ENCODE measurements at places on chromosomes 7 and 10.

- no peak for DNase-seq
Observed at GRCh38 chr10:63717027-63717715, 196.0 kb downstream of the REEP3 start.

DNA sequence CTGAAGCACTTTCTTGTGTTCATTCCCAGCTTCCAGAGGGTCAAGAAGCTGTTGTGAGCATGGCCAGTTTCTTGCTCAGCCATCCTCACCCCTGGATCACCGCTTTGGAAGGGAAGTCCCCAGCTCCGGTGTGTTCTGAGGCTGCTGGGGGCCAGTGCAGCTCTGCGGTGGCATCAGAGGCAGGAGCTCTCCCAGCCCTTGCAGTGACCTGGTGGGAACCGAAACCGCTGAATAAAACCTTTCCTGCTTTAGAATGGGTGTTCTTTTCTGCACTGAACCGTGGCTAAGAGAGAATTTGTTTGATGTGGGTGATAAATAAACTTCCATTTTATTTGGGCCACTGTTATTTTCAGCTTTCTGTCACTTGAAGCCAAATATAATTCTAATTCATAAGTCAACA is 450.9 kb upstream of the VSTM2A start:
- DNase-seq, result no peak

GRCh38 chr7:43484678-43485395 is 98.1 kb upstream of the STK17A start:
- no peak for DNase-seq

DNA sequence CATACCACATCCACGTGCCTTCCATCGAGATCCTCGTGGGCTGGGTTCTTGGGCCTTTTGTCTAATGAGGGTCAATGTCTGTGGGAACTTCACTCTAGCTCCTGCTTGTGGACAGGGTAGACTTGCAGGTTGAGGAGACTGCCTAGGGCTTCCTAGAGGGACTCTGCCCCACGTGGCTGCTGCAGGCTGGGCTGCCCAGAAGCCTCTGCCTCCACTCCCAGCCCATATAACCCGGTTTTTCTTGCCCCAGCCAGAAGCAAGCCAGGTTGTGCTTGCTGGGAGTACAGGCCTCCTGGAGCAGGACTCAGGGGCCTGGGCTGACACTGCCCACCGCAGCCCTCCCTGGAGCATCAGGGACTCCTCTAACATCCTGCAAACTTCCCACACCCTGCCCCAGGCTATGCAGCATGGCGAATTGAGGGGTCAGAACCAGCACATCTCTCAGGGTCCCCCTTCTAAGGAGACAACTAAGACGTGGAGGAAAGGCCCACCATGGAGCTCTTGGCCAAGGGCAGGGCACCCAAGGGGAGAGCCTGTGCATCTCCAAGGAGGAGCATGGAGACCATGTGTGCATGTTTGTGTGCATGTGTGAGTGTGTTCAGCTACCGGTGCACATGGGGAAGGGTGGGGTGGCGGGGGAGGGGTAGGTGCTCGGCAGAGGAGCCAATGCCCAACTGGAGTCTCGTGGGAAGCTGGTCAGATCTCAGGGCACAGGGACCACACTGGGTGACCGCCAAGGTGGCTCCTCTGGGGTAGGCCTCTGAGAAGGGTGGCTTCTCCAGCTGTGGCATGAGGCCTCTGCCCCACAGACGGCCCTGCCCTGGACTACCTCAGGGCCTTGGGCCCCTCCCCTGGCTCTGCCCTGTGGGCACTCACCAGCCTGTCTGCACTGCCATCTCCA is 62.6 kb downstream of the RASGEF1A start:
- no peak for DNase-seq

- peak; percentile 49 for DNase-seq
Observed at GRCh38 chr7:6631605-6632004, 5.5 kb upstream of the ZNF316 start.

GRCh38 chr10:1187151-1187854 is 131.1 kb downstream of the WDR37 start:
- DNase-seq, result peak; percentile 88

GRCh38 chr10:31083765-31084184 is 52.1 kb upstream of the ZNF438 start:
- peak; percentile 12 for DNase-seq

DNA sequence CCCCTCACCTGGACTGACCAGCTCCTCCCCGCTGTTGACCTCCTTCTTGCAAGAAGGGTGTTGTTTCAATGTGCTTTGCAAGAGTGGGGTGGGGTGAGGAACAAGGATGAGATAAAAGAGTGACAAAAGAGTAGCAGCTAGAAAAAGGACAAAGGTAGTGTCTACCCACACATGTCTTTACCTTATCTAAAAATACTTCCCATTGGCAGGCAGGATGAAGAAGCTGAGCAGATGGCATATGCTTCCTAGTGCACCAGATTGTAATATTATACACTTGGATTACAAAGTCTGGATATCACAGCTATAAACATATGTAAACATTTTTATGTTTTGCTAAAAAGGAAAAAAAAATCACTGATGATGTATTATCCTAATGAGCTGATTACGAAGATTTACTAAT is 34.5 kb downstream of the CHN2 start:
- DNase-seq, result no peak

DNA sequence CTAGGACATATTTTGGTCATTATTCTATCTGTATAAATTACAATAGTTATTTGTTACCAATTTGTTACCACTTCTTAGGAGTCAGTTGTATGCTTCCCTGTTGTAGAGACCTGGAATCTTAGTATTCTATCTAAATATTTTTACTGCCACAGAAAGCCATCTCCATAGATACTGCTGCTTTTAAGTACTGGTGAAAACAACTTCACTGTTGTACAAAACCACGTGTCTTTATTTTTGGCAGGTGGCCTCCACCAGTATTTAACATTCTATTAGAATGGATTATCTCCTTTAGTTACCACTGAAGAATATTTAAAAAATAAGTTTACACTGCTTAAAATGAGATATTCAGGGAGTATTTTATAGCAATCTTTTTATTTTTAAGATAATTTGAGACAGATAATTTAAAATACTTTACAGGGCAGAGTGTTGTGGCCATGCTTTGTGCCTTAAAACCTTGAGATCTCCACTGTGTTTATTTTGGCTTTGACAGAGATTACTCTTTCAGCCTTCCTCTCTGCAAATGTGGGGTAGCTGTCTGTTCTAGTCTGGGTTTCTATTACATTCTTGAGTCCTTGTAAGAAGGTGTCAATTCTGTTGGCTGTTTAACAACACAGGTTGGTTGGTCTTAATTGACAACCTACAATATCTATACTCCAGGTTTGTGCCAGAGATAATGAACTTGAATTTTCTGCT is 185.6 kb downstream of the LRRC4 start:
- DNase-seq, result peak; percentile 13

GRCh38 chr10:21334891-21335696 is 190.4 kb downstream of the SKIDA1 start:
- no peak for DNase-seq

DNA sequence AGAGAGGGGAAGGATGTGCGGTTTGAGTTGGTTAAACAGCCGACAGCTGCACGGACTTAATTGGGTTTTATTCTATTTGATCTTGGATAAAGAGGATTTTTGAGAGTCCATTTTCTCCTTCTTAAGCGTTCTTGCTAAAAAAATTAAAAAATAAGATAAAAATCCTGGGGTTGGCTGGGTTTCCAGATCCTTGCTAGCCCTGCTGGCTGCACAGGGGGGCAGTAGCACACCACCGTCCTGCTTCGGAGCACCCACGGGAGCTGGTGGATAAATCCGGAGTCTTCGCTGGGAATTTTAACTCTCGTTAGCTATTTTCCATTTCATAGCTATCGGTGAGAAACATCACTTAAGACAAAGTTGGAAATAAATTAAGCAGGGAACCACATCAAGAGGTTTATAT is 792.0 kb downstream of the TYW1 start:
- DNase-seq, result peak; percentile 43

DNA sequence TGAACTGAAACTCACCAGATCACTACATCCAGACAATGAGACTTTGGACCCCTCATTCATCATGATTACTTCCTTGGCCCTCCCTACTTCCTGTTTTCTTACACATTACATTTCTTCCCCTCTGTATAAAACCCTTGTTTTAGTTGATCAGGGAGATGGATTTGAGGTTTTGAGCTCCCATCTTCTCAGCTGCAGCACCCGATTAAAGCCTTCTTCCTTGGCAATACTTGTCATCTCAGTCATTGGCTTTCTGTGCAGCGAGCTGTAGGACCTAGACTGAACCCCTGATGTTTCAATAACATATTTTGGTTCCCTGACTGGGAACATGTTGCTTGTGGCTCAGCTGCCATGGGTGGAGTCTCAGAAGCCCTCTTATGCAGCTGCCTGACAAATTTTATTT is 33.1 kb downstream of the NOLC1 start:
- DNase-seq, result no peak

- DNase-seq, result no peak
Observed at GRCh38 chr7:73623798-73624668, at the start of gene MLXIPL. Gene MLXIPL, minus strand, starts transcription at chr7:73624522. Its CDS starts 30 bp downstream, at chr7:73624492.

GRCh38 chr10:24866604-24867583 is 85.5 kb downstream of the PRTFDC1 start:
- DNase-seq, result peak; percentile 87

- no peak for DNase-seq
Observed at GRCh38 chr10:93436591-93437085, 45.5 kb downstream of the MYOF start.

DNA sequence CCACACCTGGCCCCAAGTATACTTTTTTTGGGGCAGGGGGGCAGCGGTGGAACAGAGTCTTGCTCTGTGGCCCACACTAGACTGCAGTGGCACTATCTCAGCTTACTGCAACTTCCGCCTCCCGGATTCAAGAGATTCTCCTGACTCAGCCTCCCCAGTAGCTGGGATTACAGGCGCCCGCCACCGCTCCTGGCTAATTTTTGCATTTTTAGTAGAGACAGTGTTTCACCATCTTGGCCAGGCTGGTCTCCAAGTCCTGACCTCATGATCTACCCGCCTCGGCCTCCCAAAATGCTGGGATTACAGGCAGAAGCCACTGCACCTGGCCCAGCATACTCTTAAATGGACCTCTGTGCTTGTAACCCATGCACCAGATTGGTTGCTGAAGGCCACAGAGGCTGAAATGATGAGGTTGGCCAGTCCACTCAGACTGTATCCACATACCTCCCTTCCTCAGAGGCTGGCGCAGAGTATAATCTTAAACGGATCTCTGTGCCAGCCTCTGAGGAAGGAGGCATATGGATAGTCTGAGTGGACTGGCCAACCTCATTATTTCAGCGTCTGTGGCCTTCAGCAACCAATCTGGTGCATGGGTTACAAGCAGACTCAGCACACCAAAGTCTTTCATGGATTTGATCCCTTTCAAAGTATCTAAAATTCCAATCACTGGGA is 3.0 kb downstream of the CALN1 start:
- DNase-seq, result no peak

DNA sequence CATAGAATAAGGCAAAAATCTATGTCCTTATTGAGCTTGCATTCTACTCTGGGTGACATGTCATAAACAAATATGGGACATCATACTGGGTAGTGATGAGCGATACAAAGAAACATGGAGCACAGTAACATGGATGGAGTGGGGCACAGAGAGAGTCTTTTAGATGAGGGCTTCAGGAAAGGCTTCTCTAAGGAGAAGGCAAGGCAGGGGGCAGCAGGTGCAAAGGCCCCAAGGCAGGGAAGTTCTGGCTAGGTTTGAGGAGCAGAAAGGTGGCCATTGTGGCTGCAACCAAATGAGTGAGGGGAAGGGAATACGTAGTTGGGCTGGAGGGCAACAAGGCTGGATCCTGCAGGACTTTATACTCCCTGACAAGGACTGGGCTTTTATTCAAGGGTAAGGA is 211.4 kb downstream of the HERPUD2 start:
- DNase-seq, result no peak

DNA sequence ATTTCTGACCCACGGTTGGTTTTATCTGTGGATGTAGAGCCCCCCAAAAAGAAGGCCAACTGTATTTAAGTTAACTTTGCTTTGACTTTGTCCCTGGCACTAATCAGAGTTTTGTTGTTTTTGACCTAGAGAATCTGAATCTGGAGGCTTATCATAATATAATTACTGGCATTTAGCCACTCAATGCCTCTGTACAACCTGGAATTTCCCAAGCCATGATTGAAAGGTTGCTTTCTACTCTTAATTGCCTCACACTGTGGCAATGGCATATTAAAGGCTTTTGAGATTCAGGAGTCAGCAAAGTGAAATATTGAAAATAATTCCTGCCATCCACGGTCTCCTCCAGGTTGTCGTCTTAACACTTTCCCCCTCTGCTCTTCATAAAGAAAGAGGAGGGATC is 205.2 kb upstream of the GHITM start:
- DNase-seq, result no peak

DNA sequence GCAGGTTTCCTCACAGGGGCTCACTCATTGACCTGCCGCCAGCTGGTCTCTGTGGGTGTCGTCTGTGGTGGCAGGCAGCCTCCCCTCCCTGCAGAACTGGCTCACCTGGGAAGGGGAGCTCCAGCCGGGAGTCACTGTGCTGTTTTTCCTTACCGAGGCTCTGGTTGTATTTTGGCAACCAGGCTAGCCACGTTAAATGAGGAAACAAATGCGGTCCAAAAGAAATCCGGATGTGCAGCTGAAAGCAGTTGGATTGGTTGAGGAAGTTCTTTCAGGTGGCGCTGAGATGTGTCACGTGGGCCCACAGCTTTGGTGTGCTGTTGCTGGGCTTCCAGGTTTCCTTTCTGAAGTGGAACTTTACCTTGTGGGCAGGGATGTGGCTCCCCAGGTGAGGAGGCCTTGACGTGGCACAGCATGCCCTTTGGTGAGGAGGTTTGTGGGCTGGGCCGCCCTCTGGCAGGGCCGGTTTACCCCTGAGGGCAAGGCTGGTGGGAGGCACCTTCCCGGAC is 14.2 kb downstream of the MTURN start:
- no peak for DNase-seq

DNA sequence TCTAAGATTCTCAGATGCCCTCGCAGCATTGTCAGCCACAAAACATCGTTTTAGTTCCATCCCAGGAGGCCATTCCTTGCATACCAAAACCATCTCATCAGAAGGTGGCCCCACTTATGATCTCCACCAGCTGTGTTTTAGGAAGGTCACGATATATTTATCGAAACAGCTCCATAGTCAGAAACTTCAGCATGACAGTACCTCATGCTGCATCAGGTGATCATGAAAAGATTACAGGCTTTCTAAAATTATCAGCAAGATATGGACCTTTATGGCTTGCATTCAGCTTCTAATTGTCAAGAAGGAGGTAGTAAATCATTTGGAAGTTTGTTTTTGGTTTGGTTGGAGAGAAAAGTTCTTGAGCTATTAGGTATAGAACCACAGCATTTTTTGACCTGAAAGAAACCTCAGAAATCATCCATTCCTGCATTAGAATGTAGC is 20.0 kb downstream of the JAZF1 start:
- DNase-seq, result no peak

GRCh38 chr10:12921163-12921562 is 80.3 kb downstream of the CCDC3 start:
- no peak for DNase-seq

GRCh38 chr7:155524018-155524556 is 22.3 kb downstream of the CNPY1 start:
- DNase-seq, result no peak

DNA sequence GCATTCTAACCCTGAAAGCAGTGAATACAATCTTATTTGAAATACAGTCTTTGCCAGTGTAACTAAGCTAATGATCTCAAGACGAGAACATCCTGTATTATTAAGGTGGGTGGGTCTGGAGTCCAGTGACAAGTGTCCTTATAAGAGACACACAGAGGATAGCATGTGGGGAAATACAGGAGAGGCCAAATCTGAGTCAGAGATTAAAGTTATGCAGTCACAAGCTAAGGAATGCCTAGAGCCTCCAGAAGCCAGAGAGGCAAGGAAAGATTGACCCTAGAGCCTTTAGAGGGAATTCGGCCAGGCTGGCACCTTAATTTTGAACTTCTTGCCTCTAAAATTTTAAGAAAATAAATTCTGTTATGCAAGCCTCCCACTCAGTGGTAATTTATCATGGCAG is 87.5 kb upstream of the HGF start:
- no peak for DNase-seq

GRCh38 chr10:113412161-113412560 is 140.7 kb upstream of the HABP2 start:
- DNase-seq, result no peak

All from putamen (tissue), 1 donor.